ENCODE measurements at places on chromosomes 1 and 21. TPM values are rescaled to one million over a fixed set of nuclear protein-coding genes. Genes with fewer than 3 reads are reported as not detected.

The TNFRSF8 gene
- total RNA-seq, result not detected

GRCh38 chr1:18901147-18901951 is 1.0 kb downstream of the ALDH4A1 start:
- no peaks in the 10 kb centered on the region for H3K27me3 ChIP-seq
- peak overlapping the region; percentile 77 for H3K4me3 ChIP-seq
- no peak for DNase-seq
- H3K4me1 ChIP-seq, result peaks cover 20% of the 10 kb centered on the region
- no peak overlapping the region for H3K27ac ChIP-seq
- no peaks in the 10 kb centered on the region for H3K36me3 ChIP-seq

GRCh38 chr1:173669491-173669941 is at the start of gene ANKRD45:
TSS of gene ANKRD45 (minus strand) at chr1:173669851. CDS start at chr1:173659418, 10,433 bp downstream.
- no peaks in the 10 kb centered on the region for H3K36me3 ChIP-seq
- no peaks in the 10 kb centered on the region for H3K4me1 ChIP-seq
- H3K27me3 ChIP-seq, result no peaks in the 10 kb centered on the region
- H3K4me3 ChIP-seq, result no peak within 1 kb of the TSS

The THEMIS2 gene
- total RNA-seq, result 3.1 TPM

GRCh38 chr21:39029086-39029755 is 154.0 kb downstream of the PSMG1 start:
- no peak for DNase-seq
- peaks cover 13% of the 10 kb centered on the region for H3K4me1 ChIP-seq
- H3K27me3 ChIP-seq, result no peaks in the 10 kb centered on the region
- no peaks in the 10 kb centered on the region for H3K36me3 ChIP-seq
- H3K4me3 ChIP-seq, result no peak overlapping the region

- H3K27ac ChIP-seq, result no peak overlapping the region
- H3K27me3 ChIP-seq, result no peaks in the 10 kb centered on the region
- peaks cover 31% of the 10 kb centered on the region for H3K4me1 ChIP-seq
- no peak for DNase-seq
- no peak overlapping the region for H3K4me3 ChIP-seq
- H3K36me3 ChIP-seq, result no peaks in the 10 kb centered on the region
Measured at GRCh38 chr1:204211046-204211445, 2.7 kb downstream of the GOLT1A start.

Measured in PC-9 (cell line).